ENCODE measurements at places on chromosomes 6 and 20. TPM values are rescaled to one million over a fixed set of nuclear protein-coding genes. Genes with fewer than 3 reads are reported as not detected.

LIN28B gene
- total RNA-seq: not detected

GRCh38 chr6:7176208-7176607 is 68.4 kb downstream of the RREB1 start:
- no peak for DNase-seq

GMPR gene
- total RNA-seq: 3.9 TPM

DNA sequence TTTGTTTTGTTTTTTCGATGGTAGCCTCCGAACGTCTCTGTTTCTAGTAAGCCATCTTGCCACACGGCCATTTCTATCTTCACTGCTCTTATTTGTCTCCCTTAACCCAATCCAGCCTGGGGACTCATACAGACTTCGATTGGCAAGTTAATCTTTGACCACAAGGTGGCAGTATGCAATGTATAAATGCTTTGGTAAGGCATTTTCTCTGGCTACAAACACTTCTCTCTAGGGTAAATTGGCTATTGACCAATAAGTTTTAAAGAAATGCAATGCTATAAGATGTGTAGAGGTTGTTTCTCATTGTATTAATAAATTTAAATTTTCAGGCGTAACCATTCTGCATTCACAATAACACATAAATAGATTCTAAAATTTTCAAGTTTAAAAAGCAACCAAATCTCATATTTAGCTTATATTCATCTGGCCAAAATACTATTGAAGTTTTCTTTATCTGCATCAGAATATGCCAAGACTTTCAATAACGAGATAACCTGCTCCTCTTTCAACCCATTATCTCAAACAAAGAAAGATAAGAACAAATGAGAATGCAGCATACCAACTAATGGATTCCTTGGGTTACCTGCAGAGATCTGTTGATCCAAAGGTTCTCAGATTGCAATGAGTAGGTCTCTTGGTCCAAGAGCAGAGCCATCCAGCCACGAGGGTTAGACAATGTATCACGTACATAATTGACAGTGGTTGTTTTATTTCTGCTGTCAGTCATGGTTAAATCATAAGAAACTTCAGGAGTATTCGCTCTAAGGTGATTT is 231.9 kb downstream of the PKHD1 start:
- peak; percentile 39 for DNase-seq

CST2 gene
- total RNA-seq: not detected

EDN3 gene
- total RNA-seq: not detected

DNA sequence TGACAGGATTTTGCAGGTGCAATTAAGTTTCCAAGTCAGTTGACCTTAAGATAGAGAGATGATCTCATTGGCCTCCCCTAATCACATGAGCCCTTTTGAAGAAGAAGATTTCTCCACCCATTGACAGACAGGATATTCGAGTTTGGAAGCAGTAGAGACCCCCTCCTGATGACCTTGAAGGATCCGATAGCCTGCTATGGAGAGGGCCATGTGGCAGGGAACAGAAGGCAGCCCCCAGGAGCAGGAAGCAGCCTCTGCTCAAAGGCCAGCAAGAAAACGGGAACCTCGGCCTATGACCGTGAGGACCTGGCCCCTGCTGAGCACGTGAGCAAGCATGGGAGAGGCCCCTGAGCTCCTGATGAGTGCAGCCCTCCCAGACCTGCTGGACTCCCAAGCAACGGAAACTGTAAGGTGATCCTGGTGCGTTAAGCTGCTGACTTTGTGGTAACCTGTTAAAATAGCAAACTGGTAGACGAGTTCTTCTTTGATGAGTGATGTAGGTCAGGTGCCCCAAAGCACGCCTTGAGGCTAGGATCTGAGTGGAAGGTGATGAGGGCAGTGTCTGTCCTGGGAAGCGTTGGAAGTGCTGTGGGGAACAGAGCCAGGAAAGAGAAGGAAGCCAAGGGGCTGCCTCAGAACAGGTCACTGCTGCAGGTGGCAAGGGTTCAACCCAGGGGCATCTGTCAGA is 18.5 kb upstream of the TUBB2A start:
- DNase-seq: no peak

LST1 gene
- total RNA-seq: not detected

GRCh38 chr6:29749308-29749662 is 26.1 kb downstream of the HLA-F start:
- no peak for DNase-seq

DNA sequence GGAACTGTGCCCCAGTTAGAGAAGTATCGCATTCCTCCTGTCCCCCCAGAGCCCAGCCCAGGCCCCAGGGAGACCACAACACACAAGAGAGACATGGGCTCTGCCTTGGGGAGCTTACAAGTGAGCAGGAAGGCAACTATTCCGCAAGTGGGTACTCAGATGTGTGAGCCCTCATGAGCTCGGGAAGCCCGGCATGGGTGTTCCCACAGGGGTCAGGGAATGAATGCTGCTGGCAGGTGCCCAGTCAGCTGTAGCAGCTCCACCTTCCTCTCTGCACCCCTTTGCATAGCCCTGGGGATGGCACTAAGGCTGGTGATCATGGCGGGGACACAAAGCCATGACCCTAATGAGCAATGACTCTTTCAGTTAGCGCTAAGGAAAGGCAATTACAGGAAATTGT is 194.1 kb downstream of the SYNDIG1 start:
- no peak for DNase-seq

DNA sequence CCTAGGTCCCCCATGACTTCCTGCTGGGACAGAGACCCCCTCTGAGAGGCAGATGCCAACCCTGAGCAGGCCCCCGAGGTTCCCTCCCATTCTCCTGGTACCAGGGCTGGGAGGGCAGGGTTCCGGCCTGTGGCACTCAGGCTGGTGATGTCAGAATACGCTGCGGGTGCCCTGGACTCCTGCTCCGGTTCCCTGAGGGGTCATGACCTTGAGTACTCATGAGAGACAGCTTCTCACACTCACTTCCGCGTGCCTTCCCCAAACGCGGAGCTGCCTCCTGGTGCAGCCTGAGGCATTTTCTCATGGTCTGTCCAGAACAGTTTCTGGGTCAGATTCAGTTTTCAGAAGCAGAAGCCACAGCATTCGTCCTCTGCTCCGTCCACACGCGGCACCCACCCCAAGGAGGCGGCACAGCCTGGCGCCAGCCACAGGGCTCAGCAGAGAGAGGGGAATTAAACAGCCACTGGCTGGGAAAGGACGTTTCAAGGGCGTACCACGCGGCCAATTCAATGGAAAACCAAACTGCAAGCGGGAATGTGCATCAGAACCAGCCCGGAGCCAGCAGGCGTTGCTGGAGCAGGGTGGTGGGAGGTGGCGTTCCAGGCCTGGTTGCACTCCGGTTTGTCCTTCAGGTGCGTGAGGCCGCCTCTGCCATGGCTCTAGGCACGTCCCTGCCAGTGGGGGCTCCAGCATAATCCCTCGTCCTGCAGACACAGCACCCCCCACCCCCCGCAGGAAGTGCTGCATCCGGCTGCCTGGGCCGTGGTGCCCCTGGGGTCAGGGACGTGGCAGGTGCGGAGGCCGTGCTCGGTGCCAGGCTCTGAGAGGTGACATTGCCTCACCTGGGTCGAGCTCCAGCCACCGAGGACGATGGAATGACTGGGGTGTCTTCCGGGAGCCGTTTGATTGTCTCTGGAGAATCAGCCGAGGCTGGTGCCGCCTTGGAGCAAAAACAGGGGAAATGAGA is 58.3 kb upstream of the BHLHE23 start:
- no peak for DNase-seq

FAM83D gene
- total RNA-seq: 84.0 TPM

DNA sequence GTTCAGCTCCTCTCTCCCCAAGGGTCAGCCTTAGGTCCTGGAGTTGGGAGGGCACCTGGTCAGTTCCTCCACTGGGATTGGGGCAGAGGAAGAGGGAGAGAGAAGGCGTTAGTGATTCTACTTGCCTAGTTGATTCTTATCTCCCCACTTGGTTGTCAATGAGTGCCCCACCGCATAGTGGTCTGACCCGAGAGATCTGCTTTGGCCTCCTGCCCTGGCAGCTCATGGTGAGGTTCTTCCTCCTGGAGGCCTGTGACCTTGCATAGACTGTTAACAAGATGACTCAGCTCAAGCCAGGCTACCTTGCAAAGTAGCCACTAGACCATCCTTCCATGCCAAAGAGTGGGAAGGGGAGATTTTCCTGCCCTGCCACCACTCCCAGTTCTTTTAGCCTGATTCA is 160.6 kb downstream of the TMEM200A start:
- no peak for DNase-seq

STMND1 gene
- total RNA-seq: 0.68 TPM

GRCh38 chr6:2314641-2315040 is 69.2 kb upstream of the GMDS start:
- DNase-seq: no peak

DNA sequence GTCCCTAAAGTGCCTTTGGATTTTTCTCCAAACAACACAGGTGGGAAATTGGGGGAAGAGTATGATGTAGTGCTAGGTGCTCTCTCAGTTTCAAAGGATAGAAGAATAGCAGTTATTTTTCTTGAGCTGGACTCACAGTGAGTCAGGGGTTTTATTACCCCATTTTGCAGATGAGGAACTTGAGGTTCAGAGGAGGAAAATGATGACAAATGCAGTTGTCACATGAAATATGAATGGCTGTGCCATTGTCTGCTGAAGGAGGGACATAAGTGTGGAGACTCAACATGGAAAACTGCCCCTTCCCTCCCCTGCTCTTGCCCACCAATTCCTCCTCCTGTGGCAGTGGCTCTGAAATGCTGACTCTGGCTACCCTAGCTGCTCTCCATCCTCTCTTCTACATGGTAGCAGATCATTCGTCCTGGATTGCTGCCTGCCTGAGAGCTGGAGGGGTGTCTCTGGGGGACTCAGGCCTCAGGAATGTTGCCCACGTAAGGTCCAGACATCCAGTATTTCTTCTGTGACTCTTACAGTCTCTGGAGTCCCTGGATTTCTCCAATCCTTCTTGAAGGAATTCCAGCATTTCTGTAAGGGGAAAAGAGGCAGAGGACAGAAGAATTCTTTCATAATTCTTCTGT is 37.6 kb upstream of the EPB41L1 start:
- DNase-seq: no peak

GRCh38 chr6:40328386-40328985 is 258.7 kb downstream of the LRFN2 start:
- peak; percentile 77 for DNase-seq

- no peak for DNase-seq
Measured at GRCh38 chr20:59775687-59776055, 157.8 kb downstream of the SYCP2 start.

GRIK2 gene
- 3.3 TPM for total RNA-seq

GRCh38 chr6:142408409-142408808 is 106.6 kb downstream of the ADGRG6 start:
- no peak for DNase-seq

ADGB gene
- not detected for total RNA-seq

GRCh38 chr6:116381000-116381399 is 10.3 kb downstream of the DSE start:
- DNase-seq: no peak

DNA sequence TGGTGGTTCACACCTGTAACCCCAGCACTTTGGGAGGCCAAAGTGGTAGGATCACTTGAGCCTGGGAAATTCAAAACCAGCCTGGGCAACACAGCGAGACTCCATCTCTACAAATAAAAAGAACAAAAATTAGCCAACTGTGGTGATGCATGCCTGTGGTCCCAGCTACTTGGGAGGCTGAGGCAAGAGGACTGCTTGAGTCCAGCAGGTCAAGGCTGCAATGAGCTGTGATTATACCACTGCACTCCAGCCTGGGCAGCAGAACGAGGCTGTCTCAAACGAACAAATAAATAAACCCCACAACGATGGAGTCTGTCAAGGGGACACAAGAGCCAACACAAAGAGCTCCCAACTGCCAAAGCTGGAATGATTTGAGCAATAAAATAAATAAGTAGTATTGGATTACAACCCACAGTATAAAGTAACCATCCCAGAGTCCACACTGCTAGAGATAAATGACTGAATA is 13.5 kb downstream of the ZMYND8 start:
- DNase-seq: no peak

DNA sequence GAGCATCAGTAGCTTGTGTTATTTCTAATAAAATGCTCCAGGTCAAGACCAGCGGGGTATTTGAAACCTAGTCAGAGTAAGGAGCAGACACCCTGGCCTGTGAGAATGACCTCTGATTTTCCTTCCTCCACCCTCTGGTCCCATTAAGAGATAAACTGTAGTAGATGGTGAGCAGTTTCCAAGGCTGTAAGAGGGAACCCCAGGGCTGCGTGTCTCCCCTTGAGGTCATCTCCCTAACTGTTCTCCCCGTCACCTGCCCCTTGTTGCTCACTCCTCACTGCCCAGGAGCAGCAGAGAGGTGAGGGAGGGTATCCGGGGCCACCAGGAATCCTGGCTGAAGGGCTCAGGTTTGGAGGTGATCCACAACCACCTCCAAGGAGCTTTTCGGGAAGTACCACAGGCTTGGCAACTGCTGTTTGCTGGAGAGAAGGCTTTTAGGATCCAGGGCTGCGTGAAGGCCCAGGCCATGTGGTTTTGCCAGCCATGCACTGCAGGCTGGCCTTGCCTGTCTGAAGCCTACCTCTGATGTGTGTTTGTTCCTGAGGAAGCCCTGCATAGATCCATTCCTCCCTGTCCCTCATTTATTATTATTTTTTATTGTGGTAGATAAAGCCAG is 62.5 kb downstream of the RREB1 start:
- DNase-seq: no peak

GRCh38 chr6:154572556-154572955 is 62.1 kb upstream of the CNKSR3 start:
- DNase-seq: no peak

- DNase-seq: no peak
Measured at GRCh38 chr6:12266571-12266970, 23.6 kb upstream of the EDN1 start.

LY6G6F gene
- not detected for total RNA-seq

KIFC1 gene
- total RNA-seq: 105 TPM

DNA sequence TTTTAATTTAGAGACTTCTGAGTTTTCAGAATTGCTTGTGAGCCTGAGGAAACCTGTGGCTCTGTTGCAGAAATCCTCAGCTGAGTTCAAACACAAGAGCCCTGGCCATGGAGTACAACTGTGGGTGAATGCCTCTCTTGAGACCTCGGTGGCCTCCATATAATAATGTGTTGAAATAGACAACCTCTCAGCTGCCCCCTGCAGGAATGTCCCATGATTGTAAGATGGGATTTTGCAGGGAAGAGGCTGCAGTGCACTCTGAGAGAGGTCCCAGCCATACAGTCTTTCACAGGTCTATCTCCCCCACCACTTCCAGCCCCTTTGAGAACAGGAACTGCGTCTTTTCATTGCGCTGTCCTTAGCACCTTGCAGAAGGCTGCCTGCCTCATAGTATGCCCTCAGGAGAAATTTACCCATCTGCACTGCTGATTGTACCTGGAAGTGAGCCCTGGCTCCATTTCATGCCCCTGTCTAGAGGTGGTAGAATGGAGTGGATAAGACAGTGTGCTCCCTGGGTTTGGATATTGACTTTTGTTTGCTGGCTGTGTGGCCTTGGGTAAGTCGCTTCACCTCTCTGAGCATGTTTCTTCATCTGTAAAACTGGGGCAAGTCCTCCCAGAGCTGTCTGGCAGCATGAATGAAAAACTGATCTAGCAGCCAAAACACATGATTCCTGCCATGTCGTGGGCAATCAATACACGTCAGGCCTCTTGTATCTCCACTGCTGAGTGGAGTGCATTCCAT is 16.8 kb upstream of the CDH22 start:
- DNase-seq: peak; percentile 70

GRCh38 chr6:43428112-43428570 is 800 bp downstream of the ABCC10 start:
- no peak for DNase-seq
